Dermis blood vessel endothelial cell (primary cell): ENCODE measurements at places on chromosomes 1 and 21.

DNA sequence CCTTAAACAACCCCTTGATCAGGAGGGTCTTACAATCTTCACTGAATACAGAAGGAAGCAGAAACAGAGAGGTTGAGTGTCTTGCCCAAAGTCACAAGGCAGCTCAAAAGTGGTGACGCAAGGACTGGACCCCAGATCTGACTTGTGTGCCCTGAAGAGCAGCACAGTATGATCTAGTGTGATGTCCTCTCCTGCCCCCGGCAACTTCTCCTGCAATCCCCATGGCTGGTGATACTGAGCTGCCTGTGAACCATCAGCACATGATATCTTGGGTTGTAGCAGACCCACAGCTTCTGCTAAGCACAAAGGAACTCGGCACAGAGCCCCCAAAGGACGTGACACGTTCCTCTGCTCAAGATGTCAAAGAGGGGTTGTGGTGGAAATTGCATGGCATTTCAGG is 51.2 kb upstream of the EDN2 start:
- no peak for DNase-seq

GRCh38 chr1:210087058-210087457 is 145.5 kb upstream of the SERTAD4 start:
- no peak for DNase-seq

DNA sequence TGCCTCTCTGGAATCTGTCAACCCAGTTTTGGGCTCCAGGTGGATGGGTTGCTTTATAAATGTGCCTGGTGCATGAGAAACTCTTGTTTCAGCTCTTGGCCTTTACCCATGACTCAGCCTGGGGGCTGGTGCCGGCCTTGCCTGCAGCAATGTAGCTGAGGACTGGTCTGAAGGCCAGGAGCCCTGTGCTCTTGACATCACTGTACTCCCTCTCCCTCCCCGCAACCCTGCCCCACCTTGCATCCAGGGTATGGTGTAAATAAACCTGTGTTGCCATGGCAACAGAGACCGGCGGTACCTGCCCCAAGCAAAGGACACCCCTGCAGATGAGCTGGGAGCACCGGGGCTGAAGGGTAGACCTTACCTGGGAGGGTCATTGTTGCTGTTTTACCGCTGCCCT is 13.3 kb downstream of the FAM151A start:
- no peak for DNase-seq

- no peak for DNase-seq
Observed at GRCh38 chr1:2372551-2373490, 18.5 kb downstream of the MORN1 start.

GRCh38 chr1:20723159-20723536 is 5.3 kb upstream of the KIF17 start:
- no peak for DNase-seq

DNA sequence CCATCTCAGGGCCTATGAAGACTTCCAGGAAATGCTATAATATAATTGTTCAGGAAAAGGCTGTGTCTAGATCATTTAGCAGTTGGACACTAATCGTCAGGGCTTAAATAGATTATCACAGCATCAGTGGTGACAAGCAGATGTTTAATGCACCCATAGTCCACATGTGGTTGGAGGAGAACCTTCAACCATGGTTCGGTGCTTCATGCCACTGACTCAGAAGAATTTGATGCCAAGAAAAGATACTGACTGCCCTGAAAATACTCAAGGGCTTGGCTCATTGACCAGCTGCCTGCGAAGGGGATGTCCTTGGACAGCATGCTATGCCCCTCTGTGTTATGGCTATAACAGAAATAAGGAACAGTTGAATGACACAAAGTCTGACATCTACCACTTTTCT is 175.7 kb downstream of the HHIPL2 start:
- no peak for DNase-seq

DNA sequence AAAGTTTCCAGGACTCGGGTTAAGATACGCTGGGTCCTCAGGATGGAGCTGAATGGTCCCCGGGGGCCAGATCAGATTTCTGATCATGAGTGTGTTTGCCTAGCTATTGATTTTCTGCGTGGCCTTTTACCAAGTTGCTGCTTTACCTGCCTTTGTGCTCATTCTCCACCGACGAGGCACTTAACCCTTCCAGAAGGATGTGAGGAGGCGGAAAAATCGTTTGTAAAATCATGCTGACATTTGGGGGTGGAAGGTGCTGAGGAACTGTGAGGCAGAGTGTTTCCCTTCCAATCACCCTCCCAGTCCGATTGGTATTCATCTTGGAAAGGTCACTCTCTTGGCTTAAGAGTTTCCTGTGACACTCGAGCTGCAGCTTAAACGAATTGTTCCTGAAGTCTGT is 337.1 kb upstream of the KAZN start:
- no peak for DNase-seq

DNA sequence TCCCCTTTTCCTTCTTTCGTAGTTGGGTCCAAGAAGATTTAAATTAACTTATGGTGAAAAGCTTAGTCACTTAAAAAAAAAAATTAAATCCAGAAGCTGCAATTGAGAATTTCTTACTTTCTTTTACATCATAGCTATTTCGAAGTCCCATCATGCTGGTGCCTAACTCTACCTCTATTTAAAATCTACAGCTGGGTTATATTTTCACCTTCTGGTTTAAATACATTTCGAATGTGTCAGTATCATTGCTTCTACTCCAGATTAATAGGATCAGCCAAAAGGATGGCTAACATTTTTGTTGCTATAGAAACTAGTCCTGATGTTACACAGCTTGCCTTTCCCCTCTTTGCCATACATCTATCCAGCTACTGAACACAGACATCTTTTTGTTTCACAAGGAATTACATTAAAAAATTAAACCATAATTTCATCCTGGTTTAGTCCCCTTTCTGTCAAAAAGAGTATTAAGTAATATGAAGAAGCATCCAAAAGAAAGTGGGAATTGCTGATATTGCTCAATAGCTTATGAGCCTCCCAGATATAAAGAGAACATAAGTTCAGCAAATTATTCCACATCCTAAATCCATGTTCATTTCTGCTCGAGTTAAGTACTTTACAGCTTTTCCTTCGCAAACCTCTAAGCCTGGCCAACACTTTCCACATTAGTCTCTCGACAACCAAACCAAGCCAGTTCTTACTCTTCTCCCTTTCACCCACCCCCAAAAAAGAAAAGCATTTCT is 396.7 kb upstream of the DAB1 start:
- DNase-seq: no peak

DNA sequence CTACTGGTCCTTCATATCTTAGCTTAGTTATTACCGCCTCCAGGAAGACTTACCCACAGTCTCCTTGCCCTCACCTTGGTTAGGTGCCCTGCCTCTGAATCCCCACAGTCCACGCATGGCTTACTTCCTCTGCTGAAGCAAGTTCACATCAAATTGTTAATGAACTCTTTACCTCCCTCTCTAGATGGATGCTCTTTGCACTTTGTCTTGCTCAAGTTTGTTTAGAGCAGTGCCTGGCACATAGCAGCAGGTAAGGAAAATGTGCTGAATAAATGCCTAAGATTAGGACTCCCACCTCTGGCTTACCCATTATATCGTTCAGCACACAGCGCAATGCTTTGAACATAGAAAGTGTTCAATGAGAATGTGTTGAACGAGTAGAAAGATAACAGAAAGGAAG is 90.5 kb downstream of the BEND5 start:
- DNase-seq: no peak

DNA sequence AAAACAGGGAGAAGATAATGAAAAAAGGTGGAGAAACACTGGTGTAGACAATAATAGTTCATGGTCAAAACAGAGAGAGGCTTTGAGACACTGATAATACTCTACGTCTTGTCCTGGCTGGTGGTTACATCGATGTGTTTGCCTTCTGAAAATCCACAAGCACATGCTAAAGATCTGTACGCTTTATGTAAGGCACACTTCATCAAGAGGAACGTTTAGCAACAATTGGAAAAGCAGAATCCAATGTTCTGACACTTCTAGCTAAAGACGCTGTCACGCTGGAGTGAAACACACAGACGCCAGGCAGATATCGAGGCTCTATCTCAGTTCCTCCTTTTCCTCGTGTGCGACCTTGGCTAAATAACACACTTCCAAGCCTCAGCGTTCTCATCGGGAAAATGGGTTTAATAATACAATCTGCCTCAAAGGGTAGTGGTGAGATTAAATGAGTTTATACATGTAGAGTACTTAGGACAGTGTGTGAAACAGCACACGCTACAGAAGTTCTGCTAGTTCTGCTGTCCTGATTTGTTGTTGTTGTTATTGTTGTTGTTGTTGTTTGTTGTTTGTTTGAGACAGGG is 386.1 kb downstream of the SETD4 start:
- DNase-seq: no peak

DNA sequence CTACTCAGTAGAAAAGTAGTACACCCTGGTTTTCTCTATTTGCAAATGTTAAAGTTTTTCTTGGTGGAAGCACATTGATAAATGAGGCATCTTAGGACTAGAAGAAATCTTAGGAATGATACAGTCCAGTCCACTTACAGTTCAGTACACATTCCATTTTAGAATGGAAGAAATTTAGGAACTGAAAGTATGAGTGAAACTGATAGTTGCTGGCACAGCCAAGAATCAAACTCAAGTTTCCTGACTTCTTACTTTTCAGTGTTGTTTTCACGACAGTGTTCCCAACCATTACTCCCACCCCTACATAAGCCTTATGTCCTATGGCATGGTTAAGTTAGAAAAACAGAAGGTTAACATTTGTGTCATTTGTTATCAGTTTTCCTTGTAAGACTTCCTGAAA is 258.5 kb downstream of the BACH1 start:
- no peak for DNase-seq

GRCh38 chr1:214213136-214213535 is 67.8 kb upstream of the SMYD2 start:
- no peak for DNase-seq

- DNase-seq: no peak
Observed at GRCh38 chr1:94125551-94126514, 4.9 kb upstream of the ABCA4 start.

DNA sequence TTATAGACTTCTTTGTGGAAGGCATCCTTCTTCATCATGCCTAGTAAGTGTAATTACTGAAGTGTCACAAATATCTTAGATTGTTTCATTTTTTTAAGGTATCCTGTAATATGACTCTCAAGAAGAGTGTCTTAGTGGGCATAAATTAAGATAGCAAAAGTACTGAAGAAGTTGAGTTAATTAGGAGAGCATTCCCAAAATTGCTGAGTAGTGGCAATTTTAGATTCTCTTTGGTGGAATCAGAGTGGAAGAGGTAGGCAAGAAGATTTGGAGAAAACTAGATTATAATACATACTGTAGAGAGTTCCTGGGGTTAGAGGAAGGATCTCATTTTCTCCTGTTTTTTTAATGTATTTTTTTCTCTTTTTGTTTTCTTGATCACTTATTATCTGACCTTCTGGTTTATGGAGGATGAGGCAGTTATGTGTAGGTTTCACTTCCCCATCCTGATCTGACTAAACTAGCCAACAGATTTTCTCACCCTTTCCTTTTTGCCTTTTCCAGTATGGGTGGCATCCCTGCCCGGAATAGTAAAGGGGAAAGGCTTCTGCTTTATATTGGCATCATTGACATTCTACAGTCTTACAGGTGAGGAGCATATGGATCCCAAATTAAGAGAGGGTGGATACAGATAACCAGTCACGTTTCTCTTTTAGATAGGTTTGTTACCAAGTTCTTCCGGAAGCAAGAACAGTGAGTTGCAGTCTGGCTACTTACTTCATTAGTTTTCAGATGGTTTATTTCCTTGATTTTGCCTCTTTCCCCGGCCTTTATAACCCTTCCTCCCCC is 16.7 kb upstream of the PSMD4 start:
- no peak for DNase-seq
